ENCODE measurements at places on chromosomes 4 and X.

DNA sequence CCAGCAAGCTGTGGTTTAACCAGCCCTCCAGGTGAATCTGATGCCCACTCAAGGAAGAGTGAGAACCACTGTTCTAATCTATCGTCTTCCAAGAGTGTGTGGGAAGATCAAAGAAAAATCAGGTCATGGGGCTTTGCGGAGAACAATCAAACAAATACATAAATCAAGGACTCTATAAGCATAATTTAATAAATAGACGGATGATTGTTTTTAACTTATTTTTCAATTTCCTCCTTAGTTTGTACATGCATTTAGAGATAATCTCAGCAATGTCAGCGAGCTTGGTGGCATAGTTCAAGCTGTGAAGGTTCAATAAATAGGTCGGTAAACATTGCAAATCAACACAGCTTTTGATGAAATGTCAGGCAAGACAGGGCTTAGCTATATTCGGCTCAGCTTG, 84.9 kb downstream of the DMD start:
- no peak for DNase-seq

GRCh38 chrX:123590842-123591486, 141.9 kb downstream of the THOC2 start:
- DNase-seq: no peak

- no peak for DNase-seq
Measured at GRCh38 chr4:21367567-21367966, 581.0 kb downstream of the KCNIP4 start.

- DNase-seq: no peak
Measured at GRCh38 chr4:71923070-71923469, 108.7 kb upstream of the NPFFR2 start.

DNA sequence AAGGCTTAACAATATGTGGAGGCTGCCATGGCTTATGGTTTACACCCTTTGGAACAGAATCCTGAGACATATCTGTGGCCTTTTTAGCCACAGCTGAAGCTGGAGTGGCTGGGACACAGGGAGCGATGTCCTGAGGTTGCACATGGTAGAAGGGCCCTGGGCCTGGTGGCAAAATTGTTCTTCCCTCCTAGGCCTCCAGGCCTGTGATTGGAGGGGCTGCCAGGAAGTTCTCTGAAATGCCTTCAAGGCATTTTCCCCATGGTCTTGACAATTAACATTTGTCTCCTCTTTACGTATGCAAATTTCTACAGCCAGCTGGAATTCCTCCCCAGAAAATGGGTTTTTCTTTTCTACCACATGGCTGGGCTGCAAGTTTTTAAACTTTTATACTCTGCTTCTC, 39.1 kb upstream of the MAGEA8 start:
- no peak for DNase-seq

GRCh38 chr4:79050541-79050880, 111.3 kb upstream of the PAQR3 start:
- DNase-seq: no peak

GRCh38 chrX:67570839-67571238, 27.0 kb downstream of the AR start:
- no peak for DNase-seq

- no peak for DNase-seq
Measured at GRCh38 chr4:132592850-132593249, 556.2 kb upstream of the PCDH10 start.

- no peak for DNase-seq
Measured at GRCh38 chr4:8262637-8263322, 6.8 kb upstream of the HTRA3 start.

GRCh38 chr4:56330691-56331090, 56.6 kb downstream of the AASDH start:
- no peak for DNase-seq

DNA sequence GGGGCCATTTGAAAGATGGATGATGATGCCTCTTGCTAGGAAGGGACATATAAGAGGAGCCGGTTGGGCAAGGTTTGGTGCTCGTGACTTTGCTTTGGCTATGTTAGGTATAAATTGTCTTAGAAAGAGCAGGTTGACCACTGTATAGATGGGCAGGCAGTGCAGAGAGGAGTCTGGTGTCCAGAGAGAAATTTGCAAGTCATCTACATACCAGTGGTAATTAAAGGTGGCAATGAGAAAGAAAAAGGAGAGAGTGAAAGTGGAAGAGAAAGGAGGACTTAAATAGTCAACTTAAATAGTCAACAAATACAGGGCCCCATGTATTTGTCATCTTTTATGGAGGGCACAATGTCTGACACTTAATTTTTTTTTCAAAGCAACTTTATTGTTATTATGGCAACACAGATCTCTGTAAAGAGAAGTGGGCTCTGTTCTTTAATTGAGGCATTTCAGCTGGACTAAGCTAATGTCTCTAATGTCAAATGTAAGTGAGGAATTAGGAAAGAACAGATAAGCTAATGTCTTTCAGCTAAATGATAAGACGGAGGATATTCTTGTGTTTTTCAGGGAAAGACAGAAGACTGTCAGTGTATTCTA, 75.4 kb upstream of the ANXA3 start:
- no peak for DNase-seq

- DNase-seq: no peak
Measured at GRCh38 chrX:150913511-150913910, 15.0 kb upstream of the CD99L2 start.

- no peak for DNase-seq
Measured at GRCh38 chr4:163568843-163569242, 74.4 kb downstream of the TMA16 start.

DNA sequence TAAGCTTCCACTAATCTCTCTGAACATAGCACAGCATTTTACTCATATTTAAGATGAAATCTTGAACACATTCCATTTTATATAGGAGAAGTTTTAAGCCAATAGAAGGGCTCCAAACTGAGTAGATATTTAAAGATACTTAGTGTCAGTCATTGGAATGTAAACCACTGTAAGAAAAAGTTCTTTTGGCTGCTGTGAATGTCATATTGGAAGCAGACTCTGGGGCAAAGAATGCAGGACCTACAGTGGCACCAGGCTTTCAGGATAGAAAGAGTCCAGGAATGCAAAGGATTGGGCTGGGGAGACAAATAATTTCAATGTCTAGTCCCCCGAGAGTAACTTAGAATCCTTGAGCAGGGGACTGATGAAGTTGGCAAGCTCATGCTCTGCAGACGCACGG, 1047.7 kb downstream of the STIM2 start:
- no peak for DNase-seq
